ENCODE measurements at places on chromosomes 2 and 18.

- DNase-seq: no peak
Measured at GRCh38 chr2:234502919-234503285, 6.0 kb upstream of the ARL4C start.

- DNase-seq: no peak
Measured at GRCh38 chr2:8469709-8470493, 212.0 kb upstream of the ID2 start.

- DNase-seq: no peak
Measured at GRCh38 chr2:223786943-223787342, 50.4 kb downstream of the AP1S3 start.

GRCh38 chr2:134023854-134024253, 230.0 kb upstream of the MGAT5 start:
- DNase-seq: no peak

GRCh38 chr2:230700447-230700846, 12.2 kb upstream of the CAB39 start:
- DNase-seq: no peak

- no peak for DNase-seq
Measured at GRCh38 chr18:35063875-35064690, 22.9 kb downstream of the MAPRE2 start.

- DNase-seq: no peak
Measured at GRCh38 chr18:40450751-40451150, 1504.3 kb upstream of the PIK3C3 start.

GRCh38 chr18:80130555-80130954, 21.5 kb downstream of the ADNP2 start:
- no peak for DNase-seq

GRCh38 chr18:58348517-58348916, 280.4 kb downstream of the ALPK2 start:
- DNase-seq: no peak

GRCh38 chr18:48913201-48913600, 37.6 kb downstream of the SMAD7 start:
- no peak for DNase-seq

DNA sequence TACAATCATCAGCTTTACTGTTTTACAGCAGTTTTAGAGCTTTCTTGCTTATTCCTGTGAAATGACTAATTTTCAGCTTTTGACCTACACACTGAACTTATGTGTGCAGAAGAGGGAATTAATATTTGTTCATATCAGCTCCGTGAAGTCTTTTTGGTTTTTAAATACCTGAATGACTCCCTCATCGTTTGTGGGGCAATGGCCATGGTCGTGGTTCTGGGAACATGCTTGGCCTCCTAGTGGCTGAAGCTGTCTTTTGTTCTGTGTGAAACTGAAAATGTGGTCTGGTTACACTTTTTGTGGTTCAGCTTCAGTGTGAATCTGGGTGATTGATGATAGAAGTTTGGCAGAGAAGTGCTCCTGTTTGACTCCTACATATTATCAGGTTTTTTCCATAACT, 408.1 kb downstream of the THSD7B start:
- no peak for DNase-seq

GRCh38 chr2:157334335-157334734, 8.7 kb upstream of the ERMN start:
- DNase-seq: no peak

GRCh38 chr2:8676191-8676920, 5.5 kb upstream of the ID2 start:
- DNase-seq: no peak

DNA sequence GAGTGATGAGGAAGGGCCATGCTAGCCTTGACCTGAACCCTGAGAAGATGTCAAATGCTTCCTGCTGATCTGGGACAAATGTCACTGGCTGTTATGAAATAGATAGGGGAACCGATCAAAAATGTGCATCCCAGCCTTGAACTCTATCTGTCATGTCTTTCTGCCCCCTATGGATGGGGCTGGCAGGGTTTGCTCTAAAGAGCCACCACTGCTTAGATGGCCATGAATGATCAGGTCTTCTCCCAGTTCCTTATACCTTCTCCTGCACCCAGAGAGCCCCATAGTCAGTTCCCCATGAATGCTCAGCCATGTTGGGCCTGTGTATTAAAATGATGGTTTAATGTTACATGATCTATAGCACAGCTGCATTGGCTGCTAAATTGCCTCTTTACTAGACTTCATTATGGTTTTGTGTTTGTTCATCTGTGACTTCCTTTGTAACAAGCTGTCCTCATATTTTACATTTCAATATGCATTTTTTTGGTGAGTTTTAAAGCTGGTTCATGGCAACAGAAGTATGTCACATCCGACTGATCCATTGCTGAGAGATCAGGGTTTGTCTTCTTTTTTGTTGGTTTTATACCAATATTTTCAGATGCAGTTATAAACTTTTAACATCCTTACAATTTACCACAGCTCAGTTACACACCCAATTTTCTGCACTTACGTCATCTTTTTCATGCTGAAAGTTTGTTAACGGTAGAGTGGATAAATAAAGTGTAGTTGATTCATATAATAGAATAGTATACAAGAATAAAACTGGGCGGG, 56.3 kb upstream of the SMAD2 start:
- DNase-seq: no peak

DNA sequence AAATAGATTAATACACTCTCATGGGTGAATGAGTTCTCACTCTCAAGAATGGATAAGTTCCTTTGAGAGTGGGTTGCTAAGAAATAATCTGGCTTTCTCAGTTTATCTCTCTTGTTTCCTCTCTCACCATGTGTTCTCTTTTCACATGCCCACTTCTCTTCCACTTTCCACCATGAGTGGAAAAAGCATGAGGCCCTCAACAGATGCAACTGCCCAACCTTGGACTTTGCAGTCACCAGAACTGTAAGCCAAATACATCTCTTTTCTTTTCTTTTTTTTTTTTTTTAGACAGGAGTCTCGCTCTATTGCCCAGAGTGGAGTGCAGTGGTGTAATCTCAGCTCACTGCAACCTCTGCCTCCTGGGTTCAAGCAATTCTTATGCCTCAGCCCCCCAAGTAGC, 18.1 kb upstream of the ETAA1 start:
- no peak for DNase-seq

DNA sequence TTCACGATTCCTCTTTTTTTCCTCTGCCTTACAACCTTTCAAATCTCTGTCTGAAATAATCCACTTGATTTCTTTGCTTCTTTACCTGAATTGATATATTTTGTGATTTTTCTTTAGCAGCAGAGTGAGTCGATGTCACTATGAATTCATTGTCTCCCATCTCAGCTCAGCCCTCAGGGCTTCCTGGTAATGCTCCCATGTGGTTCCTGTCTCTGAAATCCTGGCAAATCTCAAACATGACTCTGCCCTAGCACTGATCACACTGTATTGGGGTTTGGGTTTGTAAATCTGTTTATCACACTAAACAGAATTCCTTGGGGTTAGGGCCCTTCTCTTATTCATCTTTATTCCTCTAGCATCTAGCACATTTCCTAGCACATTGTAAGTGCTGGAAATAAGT, 43.0 kb upstream of the MSTN start:
- no peak for DNase-seq

DNA sequence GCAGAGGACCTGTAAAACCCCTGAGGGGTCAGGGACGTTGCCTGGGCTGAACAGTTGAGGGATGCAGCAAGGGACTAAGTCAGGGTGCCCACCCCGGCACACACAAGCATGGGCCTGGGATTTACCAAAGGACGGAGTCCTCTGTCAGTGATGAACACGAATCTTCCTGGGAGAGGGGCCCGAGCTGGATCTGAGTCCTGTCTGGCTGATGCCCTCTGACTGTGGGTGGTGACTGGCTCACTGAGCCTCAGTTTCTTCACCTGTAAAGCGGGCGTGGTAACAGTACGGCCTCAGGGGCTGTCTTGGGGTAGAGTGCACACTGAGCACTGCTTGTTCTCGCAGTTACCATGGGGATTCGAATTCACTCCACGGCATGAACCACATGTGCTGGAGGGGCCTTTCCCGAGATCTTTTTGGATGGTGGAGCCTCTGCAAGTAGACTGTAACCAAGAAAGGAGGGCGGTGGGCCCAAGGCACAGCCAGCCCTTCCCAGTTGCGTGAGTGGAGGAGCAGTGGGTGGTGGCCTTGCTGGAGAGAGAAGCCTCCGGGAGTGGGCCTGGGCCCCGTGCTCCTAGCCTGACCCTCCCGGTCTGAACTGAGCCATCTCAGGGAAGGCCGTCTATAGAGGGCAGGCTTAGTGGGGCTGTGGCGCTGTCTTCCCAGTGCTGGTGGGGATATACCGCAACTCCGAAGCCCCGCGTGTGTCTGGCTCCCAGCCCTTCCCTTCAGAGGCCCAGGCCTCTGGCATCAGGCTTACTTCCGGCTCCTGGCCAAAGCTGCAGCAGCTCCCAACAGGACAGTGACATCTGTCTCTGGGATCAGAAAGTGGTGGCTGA, 130.8 kb upstream of the HS6ST1 start:
- no peak for DNase-seq

DNA sequence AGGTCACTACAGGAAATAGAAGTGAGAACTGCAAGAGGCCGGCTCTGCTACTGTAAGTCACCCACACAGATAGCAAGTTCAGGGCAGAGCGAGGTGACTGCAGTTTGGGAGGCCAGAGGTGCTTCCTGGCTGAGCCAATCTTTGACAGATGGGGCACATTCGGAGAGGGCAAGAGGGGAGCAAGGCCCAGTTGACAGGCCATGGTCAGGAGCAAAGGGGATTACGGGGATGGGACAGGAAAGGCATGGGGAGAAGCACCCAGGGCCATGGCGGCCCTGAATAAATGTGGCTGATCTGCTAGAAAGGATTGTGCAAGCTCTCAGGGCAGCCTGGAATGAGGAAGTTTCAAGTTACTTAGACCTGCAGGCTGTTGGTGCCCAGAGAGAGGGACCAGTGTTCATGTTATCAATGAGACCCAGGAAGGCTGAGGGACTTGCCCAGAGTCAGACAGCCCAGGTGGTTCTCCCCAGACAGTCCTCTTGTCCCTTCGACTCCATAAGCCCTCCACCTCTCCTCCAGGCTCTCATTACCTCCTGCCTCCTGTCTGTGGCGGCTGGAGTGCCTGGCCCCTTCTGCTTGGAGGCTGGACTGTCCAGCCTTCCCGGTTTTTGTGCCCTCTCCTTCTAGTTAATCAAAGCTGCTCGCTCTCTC, 123.3 kb downstream of the CTIF start:
- no peak for DNase-seq

- DNase-seq: no peak
Measured at GRCh38 chr2:240353086-240353798, 82.2 kb upstream of the GPC1 start.

DNA sequence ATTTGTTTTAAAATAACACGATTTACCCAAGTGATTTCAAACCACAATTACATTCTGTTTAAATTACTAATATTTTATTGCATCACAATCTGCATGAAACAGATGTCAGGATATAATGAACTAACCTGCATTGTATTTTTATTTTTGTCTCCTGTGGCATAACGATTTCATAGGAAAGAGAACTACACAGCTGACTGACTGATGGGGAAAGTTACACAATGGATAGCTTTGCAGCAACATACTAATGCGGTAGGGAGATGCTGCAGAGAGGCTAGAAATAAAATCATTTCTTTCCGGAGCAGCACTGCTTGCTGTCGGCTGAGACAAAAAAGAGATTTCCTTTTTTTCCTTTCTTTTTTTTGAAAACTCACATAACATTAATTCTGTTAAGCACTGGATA, 36.9 kb downstream of the SCN1A start:
- no peak for DNase-seq

DNA sequence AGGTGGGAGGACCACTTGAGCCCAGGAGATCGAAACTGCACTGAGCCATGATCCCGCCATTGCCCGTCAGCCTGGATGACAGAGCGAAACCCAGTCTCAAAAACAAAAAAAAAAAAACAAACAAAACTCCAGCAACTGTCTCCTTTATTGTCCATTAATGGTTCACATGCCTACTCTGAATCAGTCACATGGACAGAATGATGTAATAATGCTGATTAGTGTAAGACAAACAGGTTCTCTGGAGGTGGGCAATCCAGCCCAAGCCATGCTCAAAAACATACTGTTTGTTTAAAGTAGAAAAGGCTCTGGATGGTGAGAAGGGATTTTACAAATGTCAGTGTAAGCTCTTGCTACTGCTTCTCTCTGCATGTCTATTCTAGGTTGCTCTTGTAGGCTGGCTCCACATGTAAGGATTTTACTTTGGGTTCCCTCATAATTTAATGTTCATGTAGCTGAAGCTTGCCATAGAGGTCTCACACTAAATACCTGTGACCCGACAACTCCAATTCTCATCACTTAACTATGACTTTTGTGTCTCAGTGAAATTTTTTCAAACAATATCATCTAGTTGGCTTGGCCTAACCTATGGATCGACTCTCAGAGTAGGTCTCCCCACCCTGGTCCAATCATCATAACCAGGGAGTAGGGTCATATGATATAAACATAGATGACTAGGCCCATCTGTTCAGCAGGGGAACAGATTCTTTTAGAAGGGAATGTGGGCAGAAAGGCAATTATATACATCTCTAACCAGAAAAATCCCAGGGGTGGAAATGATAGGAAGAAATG, 83.9 kb upstream of the SLC39A10 start:
- DNase-seq: no peak

DNA sequence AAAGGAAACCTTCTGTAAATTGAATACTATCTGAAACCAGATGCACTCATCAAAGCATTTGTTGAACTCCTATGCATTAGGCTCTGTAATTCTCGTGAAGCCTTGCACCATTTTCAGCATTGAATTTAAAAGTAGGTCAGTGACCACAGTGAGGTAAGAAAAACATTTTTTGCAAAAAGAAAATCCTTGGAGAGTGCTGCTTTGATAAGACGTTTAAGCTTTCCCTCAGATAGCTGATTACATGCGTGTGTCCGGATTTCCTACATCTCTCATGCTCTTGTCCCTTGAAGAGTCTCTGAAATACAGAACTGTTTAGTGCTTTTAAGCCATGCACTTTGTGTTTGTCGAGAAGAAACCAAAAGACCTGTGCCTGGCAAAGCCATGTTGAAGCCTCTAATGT, 113.6 kb downstream of the FMNL2 start:
- no peak for DNase-seq

- no peak for DNase-seq
Measured at GRCh38 chr2:150532879-150533278, 45.4 kb upstream of the RND3 start.

GRCh38 chr2:203688798-203689197, 17.6 kb upstream of the CD28 start:
- no peak for DNase-seq

DNA sequence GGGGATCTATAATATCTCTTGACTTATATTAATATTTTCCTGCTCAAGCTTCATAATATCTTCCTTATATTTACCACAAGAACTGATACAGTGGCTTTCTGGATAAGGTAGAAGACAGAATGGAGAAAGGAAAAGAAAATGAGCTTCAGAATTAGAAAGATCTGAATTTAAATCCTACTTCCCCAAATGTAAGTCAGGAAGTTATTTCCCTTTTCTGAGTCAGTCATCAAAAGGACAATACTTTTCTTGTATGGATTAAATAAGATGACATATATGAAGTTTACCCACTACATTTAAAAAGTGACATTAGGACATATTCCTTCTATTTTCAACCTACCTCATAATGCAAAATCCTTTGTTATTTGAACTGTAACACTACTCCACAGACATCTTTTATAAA, 19.0 kb downstream of the KRCC1 start:
- DNase-seq: no peak

- no peak for DNase-seq
Measured at GRCh38 chr2:160609346-160609745, 115.7 kb upstream of the RBMS1 start.

- DNase-seq: no peak
Measured at GRCh38 chr2:204449977-204450376, 95.3 kb upstream of the PARD3B start.

- no peak for DNase-seq
Measured at GRCh38 chr18:57475408-57475807, 40.2 kb downstream of the ONECUT2 start.

Measured in stimulated activated CD8-positive, alpha-beta memory T cell treated with anti-CD3 and anti-CD28 coated beads, Interleukin-7, amount 100 ng/mL, for 1 hour (primary cell).